ENCODE measurements at places on chromosomes 1 and 21.

- DNase-seq, result no peak
These were observed 8.3 kb downstream of the PRDX6 start for GRCh38 chr1:173485401-173485800.

DNA sequence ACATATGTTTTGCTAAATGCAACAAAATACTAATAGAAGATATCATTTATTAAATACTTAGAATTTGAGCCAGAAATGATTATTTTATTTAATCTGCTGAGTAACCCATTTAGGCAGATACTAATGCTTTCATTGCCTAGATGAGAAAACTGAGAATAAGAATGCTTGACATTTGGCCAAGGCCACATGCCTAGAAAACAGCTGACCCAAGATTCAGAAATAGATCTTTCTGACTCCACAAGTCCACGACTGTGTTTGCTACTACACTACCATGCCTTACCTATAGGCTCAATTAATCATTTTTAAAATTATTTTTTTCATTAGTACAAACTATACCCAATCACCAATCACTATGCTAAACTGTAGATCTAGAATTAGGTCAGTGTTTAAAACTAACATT lies 129.7 kb downstream of the ATP1B1 start:
- DNase-seq, result no peak

DNA sequence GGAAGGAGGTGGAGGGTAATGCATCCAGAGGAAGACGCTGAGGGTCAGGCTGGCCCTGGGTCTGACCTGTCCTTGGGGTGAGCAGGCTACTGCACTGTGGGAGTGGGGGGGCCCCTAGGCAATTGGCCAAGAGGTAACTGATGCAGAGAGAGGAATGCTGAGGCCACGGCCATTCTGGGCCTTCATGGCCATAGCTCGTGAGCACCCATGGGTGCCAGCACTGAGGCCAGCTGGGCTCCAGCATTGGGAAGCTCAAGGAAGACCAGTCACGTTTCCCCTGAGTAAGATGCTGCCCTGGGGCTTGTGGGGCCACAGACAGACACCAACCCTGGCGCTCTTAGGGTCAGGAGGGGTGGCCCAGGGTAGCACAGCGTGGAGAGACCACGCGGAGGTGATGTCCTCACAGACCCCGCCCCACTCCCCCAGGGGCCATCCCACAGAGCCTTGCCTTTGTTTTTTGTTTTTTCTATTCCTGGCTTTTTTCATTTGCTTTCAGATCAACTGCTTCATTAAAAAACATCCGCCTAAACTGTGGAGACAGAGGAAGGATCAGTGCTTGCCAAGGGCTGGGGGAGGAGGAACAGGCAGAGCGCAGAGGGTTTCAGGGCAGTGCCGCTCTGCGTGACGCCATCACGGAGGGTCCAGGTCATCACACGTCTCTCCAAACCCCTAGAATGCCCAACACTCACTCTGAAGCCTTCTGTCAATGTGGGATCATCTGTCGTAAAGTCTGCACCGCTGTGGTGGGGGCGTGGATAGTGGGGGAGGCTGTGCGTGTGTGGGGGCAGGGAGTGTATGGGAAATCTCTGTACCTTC lies 61.1 kb downstream of the SIK1 start:
- DNase-seq, result no peak

GRCh38 chr1:8217011-8217711 lies 100.8 kb upstream of the SLC45A1 start:
- no peak for DNase-seq

DNA sequence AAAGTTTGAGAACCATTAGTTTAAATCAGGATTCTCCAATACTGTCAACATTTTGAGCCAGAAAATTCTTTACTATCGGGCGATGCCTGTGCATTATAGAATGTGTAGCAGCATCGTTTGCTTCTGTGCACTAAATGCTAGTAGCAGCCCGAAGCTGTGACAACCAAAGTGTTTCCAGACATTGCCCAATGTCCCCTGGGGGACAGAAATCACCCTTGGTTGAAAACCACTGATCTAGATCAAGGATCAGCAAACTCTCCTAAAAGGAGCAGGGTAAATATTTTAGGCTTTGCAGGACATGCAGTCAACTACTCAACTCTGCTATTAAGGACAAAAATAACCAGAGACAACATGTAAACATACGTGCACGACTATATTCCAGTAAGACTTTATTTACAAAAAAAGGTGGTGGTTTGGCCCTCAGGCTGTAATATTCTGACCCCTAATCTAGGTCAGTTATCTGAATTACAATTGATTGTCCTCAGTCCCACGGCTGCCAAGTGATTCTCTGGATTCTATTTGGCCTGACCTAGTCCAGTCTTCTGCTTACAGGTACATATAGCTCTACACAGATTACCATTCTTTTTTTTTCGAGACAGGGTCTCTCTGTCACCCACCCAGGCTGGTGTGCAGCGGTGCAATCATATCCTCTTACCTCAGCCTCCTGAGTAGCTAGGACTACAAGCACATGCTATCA lies 10.6 kb downstream of the FAF1 start:
- DNase-seq, result no peak

DNA sequence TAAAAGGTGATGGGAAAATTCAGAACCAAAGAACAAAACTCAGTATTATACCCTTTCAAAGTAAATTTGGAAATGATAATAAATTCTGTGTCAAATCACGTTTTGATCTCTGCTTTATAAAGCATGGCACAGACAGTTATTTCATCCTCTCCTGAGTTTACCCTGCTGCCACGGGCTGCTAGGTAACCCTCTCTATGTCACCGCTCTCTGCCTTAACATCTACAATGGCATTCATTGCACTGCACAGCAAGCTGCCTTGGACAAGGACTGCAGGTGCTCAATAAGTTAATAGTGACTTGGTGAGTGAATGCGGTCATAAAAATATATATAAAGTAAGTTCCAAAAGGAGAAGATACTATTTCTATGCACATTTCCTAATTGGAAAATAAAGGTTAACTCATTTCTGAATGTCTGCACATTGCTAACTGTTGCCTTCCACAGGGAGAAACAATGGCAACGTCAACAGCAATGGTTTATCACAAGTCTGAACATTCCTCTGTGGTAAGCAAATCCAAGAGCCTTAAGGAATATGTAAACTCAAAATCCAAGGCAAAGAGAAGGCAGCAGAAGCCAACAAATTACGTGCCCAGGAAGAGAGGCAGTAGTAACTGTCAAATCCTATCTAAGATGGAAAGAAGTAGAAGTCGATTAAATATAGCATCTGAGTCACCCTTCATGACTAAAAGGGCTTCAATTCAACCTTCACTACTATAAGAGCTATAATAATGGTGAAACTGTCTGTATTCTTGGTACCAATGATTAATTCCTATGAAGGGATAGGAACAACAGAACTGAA lies 19.4 kb downstream of the FYB2 start:
- no peak for DNase-seq

All from KBM-7 (cell line).